ENCODE measurements at places on chromosomes 7 and 10. TPM values are rescaled to one million over a fixed set of nuclear protein-coding genes. Genes with fewer than 3 reads are reported as not detected.

Gene SRRM3
- 1.2 TPM for total RNA-seq

Gene PDE1C
- total RNA-seq = 1.2 TPM

Gene CYP17A1
- not detected for total RNA-seq

Gene C10orf105
- not detected for total RNA-seq

Gene AMPH
- total RNA-seq = 8.3 TPM

Gene ATG9B
- 0.31 TPM for total RNA-seq

Gene FANK1
- total RNA-seq = 0.42 TPM

All from gastrocnemius medialis (tissue), 4 donors.